NCI-H1092 treated with DMSO at 0.1 percent for 48 hours (cell line): ENCODE measurements at places on chromosomes 2 and 18.

DNA sequence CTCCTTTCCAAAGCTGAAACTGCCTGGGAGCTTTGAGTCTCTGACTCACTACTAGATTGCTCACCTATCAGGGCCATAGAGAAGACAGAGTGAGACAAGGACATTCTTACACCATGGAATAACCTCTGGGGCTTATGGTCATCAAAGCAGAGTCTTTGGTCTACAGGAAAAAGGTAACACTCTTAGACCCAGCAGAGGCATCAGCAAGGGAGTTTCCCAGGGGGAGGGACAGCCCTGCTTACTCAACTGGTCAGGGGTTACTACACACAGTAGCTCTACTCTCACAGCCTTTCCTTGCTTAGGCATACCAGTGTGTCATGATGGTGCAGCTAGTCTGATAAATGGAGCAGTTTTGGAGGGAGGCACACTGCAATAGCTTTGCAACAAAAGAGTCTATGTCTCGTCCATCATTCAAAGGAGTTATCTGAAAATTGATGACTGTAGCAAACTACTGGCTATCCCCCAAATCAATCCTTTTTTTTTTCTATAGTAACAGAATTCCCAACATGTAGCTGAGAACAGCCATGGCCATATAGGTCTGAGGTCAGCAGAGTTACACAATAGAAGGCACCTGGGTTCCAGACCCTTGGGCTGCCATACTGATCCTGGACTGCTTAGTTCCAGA is 22.4 kb upstream of the CD28 start:
- no peak for DNase-seq

GRCh38 chr18:59298871-59299270 is 19.6 kb downstream of the CPLX4 start:
- DNase-seq = no peak

DNA sequence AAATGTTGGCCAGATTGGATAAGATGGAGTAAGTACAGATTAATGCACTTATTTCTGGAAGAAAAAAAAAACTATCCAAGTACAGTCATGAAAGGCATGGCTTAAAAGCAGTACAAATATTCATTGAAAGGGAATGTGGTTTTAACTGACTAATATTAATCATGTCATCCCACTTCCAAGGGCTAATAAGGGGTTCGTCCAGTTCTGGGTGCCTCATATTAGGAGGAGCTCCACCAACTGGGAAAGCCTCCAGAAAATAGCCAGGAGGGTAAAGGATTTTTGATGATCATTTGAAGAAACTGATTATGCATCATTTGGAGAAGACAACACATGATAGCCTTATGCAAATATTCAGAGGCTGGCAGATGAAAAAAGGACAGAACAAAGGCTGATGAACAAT is 115.2 kb upstream of the ARL5A start:
- DNase-seq = no peak

DNA sequence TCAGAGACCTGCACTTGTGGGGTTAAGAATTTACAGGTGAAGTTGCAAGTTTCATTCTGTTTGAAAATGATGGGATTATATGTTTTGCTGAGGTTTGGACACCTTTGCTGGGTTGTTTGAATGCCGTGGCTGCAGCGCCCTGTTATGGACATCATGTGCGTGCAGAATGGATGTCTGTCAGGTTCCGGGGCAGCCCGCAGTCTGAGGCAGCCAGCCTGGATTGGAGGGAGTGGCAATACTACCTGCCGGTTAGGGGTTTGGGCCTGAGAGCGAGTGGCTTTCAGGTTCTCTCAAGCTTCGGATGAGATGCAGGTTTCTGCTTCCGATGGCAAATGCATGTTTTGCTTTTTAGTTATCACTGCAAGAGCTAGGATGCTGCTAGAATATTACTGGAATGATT is 1.1 kb downstream of the CASP8 start:
- no peak for DNase-seq

GRCh38 chr2:73295751-73296400 is 2.5 kb upstream of the EGR4 start:
- DNase-seq = no peak

- DNase-seq = no peak
Observed at GRCh38 chr2:84879584-84880394, 1.1 kb downstream of the TRABD2A start.
